Urothelium cell line (cell line): ENCODE measurements at places on chromosomes 7 and 10.

DNA sequence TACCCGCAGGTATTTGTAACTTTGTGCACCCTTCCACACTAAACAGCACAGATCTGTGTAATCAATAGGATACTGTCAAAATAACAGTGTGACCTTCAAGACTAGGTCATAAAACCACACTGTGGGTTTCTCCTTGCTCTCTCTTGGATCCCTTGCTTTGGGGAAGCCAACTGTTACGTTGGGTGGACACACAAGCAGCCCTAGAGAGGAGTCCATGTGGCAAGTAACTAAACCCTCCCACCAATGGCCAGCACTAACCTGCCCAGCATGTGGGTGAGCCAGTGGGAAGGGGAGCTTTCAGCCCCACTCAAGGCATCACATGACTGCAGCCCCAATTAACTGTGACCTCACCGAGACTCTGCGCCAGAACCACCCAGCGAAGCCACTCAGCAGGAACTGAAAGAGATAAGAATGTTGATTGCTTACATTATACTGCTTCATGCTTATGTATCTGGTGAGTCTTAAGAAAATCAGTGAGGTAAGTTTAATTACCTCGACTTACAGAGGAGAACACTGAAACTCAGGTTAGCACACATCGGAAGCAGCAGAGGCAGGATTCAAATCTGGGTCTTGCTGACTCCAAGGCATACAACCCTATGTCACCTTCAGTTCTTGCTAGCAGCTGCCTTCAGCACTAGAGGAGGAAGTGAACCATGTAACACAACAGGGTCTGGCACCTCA is 9.4 kb upstream of the ZC3HAV1 start:
- no peak for DNase-seq

- no peak for DNase-seq
Observed at GRCh38 chr7:46853451-46853850, 728.5 kb downstream of the TNS3 start.

DNA sequence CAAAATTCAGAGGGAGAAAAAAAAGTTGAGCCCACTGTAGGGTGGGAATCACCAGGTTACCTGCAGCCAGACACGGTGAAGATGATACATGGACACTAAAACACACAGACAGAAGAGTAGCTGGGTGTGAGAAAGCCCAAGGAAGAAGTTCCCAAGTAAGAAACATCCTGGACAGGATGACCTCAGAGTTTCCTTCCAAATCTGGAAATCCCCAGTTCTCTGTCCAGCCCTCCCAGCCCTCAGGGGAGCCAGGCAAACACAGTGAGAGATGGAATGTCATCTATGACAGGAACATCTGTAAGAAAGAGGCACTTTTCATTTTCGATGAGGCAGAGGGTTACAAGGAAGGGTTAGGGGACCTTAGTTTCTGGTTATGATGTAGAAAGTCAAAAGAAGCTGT is 125.1 kb upstream of the LYZL1 start:
- peak; percentile 27 for DNase-seq

DNA sequence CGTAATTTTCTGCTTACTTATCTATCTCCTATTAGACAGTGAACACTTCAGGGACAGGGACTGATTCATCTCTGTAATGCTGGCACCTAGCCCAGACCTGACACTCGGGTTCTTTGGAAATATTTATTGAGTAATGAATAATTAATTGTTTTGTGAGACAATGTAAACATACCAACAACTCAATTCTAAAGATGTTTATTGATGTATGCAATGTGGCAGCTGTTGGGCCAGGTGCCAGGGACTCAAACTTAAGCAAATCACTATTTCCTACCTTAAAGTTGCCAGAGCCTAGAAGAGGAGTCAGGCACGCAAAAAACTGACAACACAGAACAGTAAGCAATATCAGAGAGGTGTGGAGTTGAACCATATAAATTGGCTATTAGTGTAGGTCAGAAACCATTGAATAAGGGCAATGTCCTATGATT is 63.6 kb upstream of the BMPER start:
- no peak for DNase-seq

- no peak for DNase-seq
Observed at GRCh38 chr7:83562960-83563359, 86.0 kb downstream of the SEMA3E start.

- no peak for DNase-seq
Observed at GRCh38 chr10:35378541-35379210, 42.4 kb downstream of the CCNY start.
